Vagina (tissue), 2 donors: ENCODE measurements at places on chromosomes 4 and X.

DNA sequence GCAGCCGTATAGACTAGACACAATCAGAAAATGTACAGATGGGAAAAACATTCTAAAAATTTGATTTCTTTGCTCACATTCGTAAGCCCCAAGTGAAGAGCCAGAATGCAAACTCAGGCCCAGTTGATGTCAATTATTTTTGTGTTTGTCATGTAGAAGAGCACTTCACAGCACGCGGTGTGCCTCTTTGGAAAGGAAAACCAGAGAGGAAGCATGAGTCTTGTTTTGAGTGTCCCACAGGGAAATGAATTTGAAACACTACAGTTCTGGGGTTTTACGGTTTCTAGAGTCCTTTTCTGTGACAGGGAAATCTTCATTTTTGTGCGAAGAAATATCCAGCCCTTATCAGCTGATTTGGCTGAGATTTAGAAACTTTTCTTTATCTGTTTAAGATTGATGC lies 554.6 kb upstream of the BOD1L1 start:
- no peak for DNase-seq

- DNase-seq, result no peak
Observed at GRCh38 chr4:111231281-111231680, 608.4 kb upstream of the PITX2 start.

DNA sequence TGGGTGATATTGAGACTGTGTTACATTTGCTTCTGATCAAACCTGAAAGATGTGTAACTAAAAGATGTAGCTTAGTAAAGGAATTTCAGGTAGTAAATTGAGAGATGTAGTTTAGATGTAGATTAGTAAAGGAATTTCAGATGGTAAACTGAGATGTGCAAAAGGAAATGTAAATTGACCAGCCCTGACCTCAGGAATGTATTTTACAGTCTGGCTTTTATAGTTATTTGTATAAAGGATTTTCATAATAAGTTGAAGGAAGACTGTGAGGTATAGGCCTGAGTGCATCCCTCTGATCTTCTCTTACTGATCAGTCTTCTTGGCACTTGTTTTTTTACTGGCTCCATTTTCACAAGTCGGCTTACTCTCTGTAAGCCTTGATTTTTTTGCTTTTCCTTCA lies 3.2 kb downstream of the KLHL2 start:
- DNase-seq, result no peak

- DNase-seq, result no peak
Observed at GRCh38 chr4:122827879-122828601, 1.4 kb downstream of the FGF2 start.

GRCh38 chr4:158201322-158201721 lies 9.0 kb upstream of the TMEM144 start:
- DNase-seq, result no peak

DNA sequence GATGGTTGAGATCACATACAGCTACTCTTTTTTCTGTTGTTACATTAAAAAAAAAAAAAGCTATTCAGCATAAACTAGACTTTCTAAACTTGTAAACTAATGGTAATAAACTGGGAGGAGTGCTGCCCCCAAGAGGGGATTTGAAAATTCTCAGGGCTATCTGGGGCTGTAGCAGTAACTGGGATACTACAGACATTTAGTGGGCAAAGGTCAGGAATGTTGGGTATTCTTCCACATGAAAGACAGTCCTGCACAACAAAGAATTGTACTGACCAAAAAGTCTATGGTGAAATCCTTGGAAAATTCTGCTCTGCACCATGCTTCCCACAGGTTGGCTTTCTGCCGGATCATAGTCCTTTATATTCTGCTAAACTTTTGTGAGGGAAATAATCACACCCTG lies 232.6 kb upstream of the BOD1L1 start:
- no peak for DNase-seq

GRCh38 chr4:22869235-22869634 lies 176.5 kb downstream of the GBA3 start:
- no peak for DNase-seq

DNA sequence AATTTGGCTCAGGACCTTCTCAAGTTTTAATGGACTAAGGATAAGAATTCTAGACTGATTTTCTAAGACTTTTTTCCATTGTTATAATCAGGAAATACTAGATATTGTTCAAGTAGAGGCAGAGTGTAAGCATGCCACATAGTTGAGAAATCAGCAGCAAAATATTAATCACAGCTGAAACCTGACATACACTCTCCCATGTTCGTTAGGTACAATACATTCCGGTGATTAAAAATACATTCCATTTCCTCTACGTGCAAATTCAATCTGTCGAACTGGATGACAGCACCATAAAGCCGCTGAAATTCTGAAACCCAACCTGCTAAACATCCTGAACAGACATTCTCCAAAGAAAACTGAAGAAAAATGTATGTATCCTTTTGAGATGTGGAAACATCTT lies 587.6 kb upstream of the DIPK2B start:
- no peak for DNase-seq

GRCh38 chr4:16056681-16057385 lies 27.0 kb downstream of the PROM1 start:
- no peak for DNase-seq

- DNase-seq, result no peak
Observed at GRCh38 chr4:36325926-36326325, 44.5 kb downstream of the DTHD1 start.

- no peak for DNase-seq
Observed at GRCh38 chr4:76306882-76307659, 538 bp downstream of the STBD1 start.

DNA sequence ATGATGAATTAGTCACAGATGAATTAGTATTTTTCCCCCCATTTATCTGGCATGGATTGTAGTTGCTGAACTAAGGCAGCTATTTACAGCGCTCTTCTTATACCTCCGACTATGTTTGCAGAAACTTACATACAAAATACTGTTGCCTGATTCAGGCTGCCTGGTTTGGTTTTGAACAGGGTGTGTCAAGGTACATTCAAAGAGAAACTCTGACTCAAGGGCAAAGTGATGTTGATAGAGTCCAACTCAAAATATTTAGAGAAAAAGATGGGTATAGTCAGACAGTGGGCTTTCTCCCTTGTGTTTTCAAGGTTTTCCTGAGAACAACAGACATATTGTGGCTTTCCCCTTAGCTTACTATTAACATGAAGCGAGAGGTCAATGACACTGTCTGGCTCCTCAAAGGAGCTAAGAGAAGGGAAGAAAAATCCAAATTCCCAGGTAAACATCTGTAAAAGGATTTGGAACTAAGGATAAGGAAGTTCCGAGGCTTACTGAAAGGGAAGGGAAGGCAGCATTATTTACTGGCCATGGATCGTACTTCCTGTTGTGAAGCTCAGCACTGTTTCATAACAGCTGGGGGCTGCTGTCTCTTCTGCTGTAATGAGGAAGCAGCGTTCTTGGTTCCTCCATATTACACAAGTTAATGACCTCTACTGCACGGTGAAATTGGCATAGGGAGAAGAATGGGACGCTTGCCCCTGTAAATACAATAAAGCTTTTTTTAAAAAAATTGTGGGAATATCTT lies 30.9 kb downstream of the FAM9C start:
- DNase-seq, result no peak

DNA sequence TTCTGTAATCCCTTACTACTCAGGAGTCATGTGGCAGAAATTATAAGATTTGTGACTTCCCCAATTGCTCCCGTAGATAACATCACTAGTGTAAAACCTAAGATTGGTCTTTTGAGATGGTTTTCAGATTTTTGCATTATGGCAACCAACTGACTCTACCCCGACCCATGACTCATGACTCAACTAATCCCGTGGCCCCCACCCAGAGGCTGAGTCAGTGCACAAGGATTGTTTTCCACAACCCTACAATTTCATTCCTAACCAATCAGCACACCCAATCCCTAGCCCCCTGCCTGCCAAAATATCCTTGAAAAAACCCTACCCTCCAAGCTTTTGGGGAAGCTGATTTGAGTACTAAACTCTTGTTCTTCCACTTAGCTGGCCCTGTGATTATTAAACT lies 109.4 kb upstream of the FAM9C start:
- DNase-seq, result no peak

GRCh38 chrX:141989134-141989533 lies 85.4 kb downstream of the MAGEC1 start:
- DNase-seq, result no peak

- DNase-seq, result no peak
Observed at GRCh38 chrX:144896323-144896722, 351.0 kb upstream of the SPANXN1 start.

- no peak for DNase-seq
Observed at GRCh38 chr4:6197433-6198174, 2.7 kb downstream of the JAKMIP1 start.

GRCh38 chrX:16836371-16836770 lies 33.8 kb downstream of the RBBP7 start:
- no peak for DNase-seq

DNA sequence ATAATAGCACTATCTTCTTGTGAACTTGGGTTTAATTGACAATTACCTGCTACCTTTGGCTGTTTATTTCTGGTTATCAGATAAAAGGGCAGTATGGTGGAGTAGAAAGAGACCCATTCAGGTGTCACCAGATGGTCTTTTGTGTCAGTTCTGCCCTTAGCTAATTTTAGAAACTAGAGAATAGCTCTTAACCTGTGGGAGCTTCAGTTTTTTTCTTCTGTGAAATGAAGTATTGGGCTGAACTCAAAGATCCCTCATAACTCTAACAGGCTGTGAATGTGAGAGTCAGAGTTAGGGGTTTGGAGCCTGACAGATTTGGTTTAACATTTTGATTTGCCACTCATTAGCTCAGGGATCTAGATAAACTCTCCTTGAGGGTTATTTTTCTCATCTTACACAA lies 335.2 kb downstream of the PPP1R2C start:
- DNase-seq, result no peak

GRCh38 chr4:127748957-127749356 lies 18.8 kb downstream of the SLC25A31 start:
- no peak for DNase-seq
